ENCODE measurements at places on chromosomes 5 and 9.
A peak's percentile ranks its signal among the peaks of the same experiment; 100 is the strongest.

- no peak for ATAC-seq
These were observed 315.7 kb downstream of the MCTP1 start for GRCh38 chr5:94969174-94969573.

GRCh38 chr5:87004101-87004500 lies 263.6 kb upstream of the RASA1 start:
- ATAC-seq: no peak

DNA sequence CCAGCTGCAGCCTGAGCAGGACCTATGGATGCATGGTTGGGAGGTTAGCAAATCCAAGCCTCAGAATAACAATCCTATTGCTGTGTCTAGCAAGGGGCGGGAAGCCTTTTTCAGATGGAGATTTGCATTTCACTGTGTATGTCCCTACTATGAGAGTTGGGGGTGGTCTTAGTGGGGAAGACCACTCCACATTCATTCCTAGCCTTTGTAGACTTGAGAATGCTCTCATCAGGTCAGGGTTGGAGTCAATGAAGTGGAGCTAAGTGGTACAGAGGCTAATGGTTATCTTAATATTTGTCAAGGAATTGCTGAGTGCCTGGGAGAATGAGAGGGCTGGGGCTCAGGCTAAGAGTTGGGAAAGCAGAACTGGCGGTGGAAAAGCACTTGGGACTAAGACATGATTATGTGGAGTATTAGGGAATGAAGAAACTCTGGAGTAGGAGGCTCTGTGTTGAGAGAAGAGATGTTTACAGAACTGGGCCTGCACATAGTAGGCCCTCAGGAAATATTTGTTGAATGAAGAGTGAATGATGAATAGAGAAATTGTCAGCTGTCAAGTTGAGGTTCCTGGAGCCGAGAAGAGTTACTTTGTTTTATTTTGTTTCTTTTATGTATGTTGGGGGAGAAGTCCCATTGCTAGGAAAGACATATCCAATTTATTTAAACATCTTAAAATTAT lies 175.5 kb upstream of the SPRY4 start:
- ATAC-seq: no peak

GRCh38 chr9:93613174-93613573 lies 36.8 kb downstream of the PHF2 start:
- ATAC-seq: no peak

DNA sequence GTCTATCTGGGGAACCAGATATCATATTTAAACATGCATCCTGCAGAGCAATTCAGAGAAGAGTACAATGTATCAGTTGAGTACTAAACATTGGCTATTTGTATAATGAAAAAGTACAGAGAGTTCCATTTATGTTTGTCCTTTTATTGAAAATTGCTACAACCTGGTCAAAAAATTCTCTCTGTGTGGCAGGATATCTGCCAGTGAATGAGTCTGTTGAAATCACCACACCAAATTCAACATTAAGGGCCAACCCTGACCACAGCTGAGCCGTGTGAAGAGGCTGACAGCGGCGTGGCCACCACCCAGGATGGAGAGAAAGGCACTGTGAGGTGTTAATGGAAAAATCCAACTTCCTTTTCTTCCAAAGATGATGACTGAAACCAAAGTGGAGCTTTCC lies 422.7 kb upstream of the PIK3R1 start:
- ATAC-seq: peak; percentile 90

DNA sequence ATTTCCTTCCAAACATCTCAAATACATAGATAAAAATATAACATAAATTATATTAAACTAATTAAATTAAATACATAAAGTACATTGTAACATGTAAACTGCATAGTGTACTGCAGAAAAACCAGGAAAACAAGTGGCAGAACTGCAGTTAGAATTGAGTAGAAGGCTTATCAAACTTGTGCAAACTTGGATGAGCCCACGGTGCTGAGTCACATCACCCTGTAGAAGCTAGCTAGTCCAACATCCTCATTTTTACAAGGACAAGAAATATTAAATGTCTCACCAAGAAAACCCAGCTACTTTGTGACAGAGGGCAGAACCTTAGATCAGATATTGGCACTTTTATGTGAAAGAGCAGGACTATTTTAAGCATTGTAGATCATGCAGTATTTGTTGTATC lies 807.9 kb upstream of the NUDT12 start:
- no peak for ATAC-seq

GRCh38 chr5:565782-566440 lies 41.7 kb upstream of the SLC9A3 start:
- no peak for ATAC-seq

DNA sequence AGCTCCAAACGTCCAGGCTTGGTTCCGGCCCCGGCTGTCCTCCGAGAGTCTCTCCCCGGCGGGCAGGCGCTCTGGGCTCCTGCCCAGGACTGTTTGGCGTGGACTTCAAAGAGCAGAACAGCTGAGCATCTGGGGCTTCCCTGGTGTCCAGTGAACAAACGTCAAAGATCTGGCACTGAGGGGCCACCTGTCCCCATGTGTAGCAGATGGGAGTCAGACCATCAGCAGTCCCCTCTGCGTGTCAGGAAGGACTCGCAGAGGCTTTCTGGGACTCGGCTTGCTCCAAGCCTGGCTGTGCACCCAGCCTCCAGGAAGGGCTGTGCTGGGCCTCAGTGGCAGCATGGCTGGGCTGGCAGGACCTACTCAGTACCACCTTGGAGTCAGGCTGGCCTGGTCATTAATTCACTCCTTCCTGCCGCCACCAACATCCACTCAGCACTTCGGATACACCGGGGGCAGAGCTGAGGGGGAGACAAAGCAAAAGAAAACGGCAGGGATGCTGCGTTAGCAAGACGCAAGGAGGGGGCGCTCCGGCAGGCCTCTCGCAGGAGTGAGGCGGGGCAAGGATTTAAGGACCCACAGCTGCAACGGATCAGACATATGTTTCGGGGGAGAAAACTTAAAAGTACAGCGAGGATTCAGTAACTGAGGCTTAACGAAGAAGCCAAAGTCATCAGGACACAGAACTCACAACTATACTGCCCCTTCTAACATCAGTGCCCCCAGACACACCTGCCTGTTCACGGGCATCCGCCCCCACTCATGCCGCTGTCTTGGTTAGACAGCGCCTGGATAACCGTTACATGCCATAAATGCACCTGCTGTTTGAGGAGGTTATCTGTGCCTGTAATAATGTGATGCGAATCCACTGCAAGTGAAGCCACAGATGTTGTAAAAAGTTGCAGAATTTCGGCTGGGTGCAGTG lies 164.5 kb upstream of the PHYKPL start:
- no peak for ATAC-seq

- ATAC-seq: no peak
These were observed 160.9 kb downstream of the FOCAD start for GRCh38 chr9:20844916-20845315.

DNA sequence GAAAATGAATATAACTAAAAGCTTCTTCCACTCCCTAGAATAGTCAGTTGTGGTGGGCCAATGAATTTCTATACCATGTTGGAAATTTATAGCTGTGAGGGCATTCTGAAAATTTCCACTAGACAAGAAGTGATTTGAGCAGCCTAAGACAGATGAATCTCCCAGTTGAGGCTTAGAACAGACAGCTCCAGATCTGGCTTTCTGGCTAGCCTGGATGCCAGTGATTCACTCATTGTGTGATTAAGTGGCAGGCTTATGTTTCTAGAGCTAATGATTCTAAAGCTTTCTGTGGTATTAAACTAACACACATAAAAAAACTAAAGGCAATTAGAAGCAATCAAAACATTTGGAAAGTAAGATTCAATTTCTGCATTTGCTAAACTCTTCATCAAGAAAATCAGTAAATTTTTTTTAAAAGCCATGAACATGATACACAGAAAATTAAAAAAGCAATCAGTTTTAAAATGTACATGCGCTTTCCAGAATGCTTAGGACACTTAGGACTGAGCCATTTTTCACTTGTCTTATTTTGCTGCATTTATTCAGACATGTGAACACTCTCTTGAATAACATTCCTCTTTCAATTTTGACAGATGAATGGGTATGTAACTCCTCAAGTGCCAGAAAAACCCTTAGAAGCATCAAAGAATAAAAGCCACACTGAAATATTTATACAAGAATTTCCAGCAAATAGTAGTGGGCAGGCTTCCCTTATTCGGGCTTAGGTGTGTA lies 100.5 kb upstream of the GNAQ start:
- no peak for ATAC-seq

DNA sequence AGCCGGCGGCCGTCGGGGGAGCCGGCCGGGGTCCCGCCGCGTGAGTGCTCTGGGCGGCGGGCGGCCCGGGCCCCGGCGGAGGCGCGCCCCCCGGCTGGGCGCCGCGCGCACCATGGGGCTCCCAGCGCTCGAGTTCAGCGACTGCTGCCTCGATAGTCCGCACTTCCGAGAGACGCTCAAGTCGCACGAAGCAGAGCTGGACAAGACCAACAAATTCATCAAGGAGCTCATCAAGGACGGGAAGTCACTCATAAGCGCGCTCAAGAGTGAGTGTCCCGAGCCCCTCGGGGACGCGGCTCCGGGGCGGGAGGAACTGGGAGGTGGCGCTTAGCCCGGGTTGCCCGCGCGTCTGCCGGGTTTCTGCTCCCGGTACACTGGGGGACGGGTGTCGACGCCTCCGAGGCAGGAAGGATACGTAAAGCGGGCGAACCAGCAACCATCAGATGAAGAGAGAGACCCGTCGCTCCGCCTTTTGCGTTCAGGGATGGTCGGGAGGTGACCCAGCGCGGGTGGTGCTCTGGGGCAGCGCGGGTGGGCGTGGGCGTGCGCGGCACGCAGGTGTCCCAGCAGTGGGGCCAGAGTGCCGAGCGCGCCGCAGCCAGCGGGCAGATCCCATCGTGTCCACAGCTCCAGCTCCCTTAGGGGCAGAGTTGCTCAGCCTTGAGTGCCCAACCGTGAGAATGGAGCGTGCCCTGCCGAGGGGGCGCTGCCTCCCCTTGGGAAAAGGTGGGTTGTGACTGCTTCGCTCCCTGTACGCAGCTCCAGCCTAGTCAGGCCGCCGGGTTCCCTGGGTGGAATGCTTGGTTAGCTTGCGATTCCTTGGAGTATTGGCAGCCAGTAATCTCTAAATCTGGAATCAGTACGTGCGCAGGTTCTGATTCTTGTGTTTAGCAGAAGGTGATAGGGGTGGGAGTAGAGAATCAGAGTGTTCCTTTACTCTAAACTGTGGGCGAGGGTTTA lies 753 bp downstream of the ARHGAP26 start:
- peak; percentile 37 for ATAC-seq

DNA sequence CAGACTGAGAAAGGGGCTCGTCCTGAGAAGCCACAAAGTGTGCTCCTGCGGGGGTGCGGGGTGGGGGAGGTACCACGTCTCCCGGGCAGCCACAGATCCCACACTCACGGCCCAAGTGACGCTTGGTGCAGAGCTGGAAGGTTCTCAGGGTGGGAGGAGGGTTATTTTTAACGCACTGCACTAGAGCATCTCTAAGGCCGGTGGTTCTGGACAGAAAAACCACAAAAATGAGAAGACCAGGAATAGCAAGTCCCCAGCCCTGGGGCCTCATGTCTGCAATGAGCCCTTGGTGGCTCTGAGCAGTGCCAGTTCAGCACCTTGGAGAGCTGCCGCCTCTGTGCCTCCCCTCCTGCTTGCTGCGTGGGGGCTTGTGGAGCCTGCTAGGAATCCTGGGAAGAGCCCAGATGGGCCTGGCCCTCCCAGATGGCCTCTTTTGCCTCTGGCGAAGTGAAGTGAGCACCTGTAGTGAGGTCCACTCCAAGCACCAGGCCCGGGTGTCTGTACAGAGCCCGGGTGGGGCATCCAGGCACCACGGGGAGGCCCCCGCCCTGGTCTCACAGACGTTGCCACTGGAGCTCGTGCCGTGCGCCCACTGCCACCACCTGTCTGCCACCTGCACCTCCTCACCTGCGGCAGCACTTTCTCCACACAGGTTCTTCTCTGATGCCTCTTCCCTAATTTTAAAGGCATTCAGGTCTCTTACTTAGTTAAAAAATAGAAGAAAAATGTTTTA lies 48.9 kb upstream of the CACNA1B start:
- no peak for ATAC-seq

- ATAC-seq: no peak
These were observed 17.4 kb upstream of the SEC16A start for GRCh38 chr9:136499935-136500910.

- ATAC-seq: no peak
These were observed 6.0 kb downstream of the SLC6A7 start for GRCh38 chr5:150195736-150196485.

GRCh38 chr9:21210311-21210710 lies 3.4 kb upstream of the IFNA10 start:
- no peak for ATAC-seq

- no peak for ATAC-seq
These were observed 35.2 kb downstream of the KCNMB1 start for GRCh38 chr5:170353961-170354360.

DNA sequence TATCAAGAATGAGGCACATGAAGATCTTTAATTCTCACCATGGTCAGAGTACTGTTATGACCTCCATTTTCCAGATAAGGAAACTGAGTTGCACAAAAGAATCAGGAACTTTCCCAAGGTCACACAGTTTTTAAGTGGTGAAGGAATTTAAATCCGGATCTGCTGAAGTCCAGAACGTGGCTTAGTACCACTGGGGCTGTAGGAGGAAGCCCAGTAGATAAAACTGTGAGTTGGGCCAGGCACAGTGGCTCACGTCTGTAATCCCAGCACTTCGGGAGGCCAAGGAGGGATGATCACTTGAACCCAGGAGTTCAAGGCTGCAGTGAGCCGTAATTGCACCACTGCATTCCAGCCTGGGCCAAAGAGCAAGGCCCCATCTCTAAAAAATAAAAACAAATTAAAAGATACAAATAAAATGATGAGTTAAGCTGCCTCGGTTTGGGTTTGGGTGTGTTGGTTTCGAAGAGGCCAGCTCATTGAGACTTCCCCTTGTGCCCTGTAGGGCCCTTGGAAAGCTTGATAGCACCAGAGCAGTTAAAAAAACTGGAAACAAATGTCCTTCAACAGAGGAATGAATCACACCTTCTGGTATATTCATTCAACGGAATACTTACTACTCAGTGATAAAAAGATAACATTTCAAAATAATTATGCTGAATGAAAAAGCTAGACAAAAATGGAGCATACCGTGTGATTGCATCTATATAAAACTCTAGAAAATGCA lies 20.1 kb downstream of the ATOX1 start:
- no peak for ATAC-seq

DNA sequence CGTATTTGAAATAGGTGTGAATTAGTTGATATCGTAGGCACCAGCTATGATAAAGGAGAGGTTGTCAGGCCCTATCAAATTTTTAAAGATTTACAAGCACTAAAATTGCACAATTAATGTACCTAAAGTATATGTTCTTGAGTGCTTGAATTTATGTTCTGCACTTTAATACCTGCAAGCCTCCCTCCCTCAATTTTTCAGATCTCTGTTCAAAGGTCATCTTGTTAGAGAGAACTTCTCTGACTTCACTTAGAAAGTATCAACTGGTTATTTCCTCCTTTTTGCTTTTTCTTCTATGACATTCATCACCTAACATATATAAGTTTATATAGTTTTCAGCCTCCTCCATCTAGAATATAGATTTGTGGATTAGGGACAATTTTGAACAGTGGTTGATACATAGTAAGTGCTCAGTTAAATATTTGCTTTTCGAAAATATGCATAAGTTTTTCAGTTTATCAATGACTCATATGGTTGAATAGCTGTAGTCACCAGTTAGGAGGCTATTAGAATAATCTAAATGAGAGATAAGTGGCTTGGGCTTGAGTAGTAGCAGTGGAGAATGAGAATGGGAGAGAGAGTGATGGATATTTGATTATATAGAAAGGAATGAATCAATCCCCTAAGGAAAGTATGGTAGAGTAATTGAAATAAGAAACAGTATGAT lies 37.3 kb downstream of the LOX start:
- no peak for ATAC-seq
